ENCODE measurements at places on chromosomes 12 and 14.

GRCh38 chr12:118164798-118165486, 29.0 kb downstream of the PEBP1 start:
- DNase-seq, result no peak

DNA sequence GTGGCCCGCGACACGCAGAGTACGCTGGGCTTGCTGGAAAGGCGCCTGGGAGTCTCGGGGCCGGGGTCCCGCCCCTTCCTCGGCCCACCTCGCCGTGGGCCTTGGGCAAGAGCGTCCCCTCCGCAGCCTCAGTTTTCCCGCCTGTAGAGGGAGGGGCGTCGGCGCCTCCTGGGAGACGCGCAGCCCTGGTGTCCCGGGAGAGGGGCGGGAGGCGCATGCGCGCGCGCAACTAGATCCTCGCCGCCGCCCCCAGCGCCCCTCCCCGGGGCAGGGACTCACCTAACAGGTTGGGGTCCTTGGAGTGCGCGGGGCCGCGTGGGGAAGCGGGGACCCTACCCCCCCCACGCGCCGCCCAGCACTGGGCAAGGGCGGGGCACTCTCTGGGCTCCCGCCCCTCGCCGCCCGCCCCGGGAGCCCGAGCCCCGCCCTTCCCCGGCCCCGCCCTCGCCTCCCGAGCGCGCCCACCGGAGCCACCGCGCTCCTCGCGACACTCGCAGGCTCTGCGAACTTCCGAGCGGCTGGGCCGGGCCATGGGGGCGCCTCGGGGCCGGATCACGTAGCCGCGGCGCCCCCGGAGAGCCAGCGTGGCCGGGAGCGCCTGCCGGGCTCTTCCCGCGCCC, at the start of gene KIF26A:
TSS of gene KIF26A (plus strand) at position 490 of the 620 bp plus-strand sequence. CDS start 136 bp downstream, outside the sequence.
- DNase-seq, result no peak

DNA sequence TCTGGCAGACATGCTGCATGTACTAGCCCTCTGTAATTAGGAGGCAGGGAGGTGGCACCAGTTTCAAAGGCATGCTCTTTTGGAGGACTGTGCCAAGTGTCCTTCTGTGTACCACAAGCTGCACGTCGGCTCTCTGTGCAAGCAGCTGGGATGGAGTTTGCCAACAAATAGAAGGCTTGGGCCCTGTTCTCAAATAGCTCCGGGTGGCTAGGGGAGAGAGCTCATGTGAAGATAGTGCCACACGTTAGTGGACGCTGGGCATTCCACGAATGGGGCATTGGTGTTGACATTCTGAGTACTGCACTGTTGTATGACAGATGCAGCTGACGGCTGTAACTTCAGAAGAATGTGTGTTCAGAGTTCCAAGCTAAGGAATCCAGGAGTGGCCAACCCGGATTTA, 4.4 kb downstream of the AACS start:
- DNase-seq, result no peak

GRCh38 chr14:70995211-70995610, 88.0 kb downstream of the PCNX1 start:
- DNase-seq, result no peak

GRCh38 chr12:56377310-56377988, 14.8 kb upstream of the APOF start:
- DNase-seq, result no peak

DNA sequence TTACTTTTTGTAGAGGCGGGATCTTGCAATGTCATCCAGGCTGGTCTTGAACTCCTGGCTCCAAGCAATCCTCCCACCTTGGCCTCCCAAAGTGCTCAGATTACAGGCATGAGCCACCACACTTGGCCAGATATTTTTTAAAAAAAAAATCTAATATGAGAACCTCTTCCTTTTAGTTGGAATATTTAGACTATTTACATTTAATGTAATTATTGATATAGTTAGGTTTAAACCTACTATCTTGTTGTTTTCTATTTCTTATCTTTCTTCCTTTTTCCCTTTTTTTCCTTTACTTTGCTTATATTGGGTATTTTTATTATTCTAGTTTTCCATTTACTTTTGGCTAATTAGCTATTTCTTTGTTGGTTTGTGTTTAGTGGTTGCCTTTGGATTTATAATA, 185.8 kb downstream of the SLC41A2 start:
- DNase-seq, result no peak

- no peak for DNase-seq
Observed at GRCh38 chr14:22332686-22333421, 256.2 kb downstream of the DAD1 start.

DNA sequence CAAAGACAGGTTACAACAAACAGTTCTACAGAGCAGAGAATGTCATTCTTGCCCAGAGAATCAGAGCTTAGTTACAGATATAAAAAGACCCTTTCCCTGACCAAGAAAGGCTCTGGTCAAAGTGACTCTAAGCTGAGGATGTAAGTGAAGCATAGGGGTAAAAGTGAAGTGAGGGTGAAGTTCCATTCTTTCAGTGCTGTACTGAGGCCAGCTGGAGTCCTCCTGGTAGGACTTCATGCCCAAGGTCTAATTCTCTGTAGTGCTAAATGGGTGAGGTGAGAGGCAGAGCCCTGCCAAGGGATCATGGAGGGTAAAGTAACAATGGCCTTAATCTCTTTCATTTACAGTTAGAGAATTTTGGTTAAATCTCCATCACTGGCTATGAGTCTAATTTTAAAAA, 38.5 kb downstream of the DUSP16 start:
- no peak for DNase-seq

All from stimulated activated naive CD4-positive, alpha-beta T cell treated with Interleukin-2 at 50 U/mL for 16 hours (primary cell).